ENCODE measurements at places on chromosomes 3 and 15.

DNA sequence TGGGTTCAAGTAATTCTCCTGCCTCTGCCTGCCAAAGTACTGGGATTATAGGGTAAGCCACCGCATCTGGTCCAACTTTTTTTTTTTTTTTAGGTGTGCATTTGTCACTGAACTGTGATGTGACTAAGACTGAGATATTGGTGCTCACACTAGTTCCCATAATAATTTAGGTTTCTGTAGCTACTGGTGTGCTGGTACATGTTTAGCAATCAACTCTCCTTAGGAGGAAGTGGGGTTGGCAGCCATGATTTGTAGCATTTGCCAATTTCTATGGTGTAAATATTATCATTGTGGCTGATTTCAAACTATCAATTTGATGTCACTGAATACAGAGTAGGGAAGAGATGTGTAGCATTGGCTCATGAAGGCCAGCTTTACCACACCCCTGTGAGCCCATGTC is 372.7 kb downstream of the EDEM1 start:
- no peak for DNase-seq

GRCh38 chr3:14312375-14312774 is 90.0 kb upstream of the SLC6A6 start:
- no peak for DNase-seq

GRCh38 chr15:69953051-69953450 is 144.7 kb downstream of the TLE3 start:
- no peak for DNase-seq

GRCh38 chr3:46280105-46280797 is 38.0 kb downstream of the CCR3 start:
- no peak for DNase-seq

DNA sequence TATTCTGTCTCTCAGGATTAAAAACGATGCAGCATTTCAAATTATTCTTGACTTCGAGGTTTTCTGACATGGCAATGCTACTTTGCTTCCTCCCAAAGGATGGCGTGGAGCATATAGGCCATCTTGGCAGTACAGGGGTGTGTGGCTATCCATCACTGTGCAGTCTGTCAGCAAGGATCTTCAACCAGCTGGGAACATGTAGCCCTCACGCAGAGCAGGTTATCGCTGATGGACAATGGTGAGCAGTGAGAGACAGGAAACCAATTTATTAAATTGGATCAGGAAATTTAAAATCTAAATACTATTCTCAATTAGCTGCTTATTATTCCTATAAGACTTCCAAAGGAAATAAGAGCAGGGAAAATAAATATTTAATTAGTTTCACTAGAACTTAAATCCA is 615.3 kb downstream of the OTOL1 start:
- DNase-seq = no peak

GRCh38 chr15:36831125-36831903 is 251.9 kb downstream of the CDIN1 start:
- DNase-seq = no peak

GRCh38 chr15:63244976-63245645 is 32.3 kb upstream of the APH1B start:
- DNase-seq = no peak

- DNase-seq = no peak
Measured at GRCh38 chr3:152737021-152737908, 97.7 kb upstream of the P2RY1 start.

DNA sequence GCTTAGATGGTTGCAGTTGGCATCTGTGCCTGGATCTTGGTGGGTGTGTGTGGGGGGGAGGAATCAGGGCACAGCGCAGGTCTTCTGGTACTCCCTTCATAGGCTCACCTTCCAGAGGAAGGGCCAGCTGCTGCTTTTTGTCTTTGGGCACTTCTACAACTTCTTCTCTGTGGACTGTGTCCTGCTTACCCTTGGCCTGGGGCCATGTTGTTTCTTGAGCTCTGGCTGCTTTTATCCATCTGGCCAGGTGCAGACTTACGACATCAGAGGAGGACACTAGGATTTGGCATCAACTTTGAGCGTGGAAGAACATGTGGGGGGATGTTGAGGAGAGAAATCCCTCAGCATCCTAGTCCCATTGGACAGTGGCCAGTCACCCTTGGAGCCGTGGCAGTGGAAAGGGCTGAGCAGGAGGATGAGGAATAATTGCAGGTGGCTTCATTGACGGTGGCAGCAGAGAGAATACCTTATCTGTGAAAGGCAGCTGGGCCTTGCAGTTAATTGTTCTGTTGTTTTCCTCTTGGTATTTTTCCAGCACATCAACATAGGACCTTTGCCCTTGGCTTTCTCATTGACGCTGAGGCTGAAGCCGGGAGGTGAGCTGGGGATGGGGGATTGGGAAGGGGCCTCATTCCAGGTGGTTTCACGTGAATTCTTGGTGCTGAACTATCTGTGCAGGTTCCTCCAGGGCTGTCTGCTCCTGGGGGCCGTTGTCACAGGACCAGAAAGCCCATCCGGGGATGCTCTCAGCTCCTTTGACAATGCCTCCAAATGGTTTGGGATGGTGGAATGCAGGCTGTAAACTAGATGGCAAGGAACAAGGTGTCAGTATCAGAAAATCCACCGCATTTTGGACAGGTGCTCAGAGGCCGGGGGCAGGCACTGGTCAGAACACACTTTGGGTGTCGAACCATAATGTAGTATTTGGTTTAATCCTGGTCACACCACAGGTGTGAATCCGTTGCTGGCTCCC is 9.7 kb downstream of the EPHB1 start:
- no peak for DNase-seq

DNA sequence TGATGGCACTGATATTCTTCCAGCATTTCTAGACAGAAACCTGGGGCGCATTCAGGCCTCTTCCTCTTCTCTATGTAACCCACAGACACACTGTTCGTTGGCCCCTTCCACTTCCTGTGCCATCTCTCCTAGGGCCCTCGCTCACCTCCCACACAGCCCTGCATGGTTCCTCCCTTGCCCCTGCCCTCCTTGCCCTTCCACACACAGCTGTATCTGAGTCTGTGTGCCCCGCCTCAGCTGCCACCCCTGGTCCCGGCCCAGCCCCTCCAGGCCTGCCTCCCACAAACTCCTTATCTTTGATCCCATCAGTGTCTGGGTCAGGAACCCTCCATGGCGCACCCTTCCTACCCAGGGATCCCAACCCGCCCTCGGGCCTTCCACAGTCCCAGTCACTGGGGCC is 37.9 kb downstream of the RAB6B start:
- DNase-seq = no peak

DNA sequence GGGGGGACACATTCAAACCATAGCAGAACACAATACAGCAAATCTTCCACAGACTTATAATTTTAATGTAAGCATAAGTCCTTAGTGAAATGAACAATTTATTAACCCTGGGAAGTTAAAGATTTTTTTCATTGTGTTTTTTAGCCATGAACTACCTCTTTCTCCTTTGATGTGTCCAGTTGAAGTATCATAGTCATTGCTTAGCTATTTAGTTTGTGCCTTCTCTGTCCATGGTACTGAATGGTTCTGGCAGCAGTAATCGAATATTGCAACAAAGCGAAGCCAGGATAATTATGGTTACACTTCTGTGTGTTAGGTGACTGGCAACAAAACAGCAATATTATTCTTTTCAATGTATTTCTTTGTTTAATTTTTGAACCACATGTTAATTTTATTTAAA is 403.0 kb upstream of the ONECUT1 start:
- no peak for DNase-seq

DNA sequence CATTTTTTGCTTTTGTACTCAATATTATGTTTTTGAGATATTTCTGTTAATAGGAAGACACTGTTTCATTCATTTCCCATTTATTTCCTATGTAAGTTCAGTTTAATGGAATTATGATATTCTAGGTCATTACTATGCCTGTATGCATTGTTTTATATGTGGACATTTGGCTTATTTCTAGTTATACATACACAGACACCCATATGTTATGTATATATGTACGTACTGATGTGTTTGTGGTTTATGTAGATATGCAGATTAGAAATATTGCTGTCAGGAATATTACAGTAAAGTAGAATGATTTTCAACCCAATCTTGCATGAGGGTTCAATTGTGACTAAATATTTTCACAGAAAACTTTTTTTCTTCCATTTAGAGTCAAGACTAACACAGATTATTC is 190.5 kb downstream of the KCNH8 start:
- DNase-seq = no peak

GRCh38 chr15:81304226-81304625 is 19.7 kb downstream of the STARD5 start:
- DNase-seq = peak; percentile 13

DNA sequence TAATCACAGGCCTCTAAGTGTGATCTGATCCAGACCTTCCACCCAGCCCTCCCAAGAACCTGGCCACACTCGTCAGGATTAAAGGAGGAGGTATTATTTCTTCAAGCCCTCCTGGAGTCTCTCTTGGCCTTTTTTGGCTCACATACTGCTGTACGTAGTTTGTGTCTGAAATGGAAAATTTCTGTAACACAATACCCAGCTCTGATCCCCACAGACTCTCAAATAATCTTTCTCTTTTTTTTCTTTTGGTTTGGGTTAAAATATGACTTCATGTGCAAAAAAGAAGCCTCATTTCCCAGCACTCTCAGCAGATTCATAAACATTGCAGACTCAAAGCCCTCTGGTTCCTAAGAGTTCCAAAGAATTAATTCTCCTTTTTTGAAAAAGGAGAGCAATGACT is 96.5 kb upstream of the PHLDB2 start:
- no peak for DNase-seq

DNA sequence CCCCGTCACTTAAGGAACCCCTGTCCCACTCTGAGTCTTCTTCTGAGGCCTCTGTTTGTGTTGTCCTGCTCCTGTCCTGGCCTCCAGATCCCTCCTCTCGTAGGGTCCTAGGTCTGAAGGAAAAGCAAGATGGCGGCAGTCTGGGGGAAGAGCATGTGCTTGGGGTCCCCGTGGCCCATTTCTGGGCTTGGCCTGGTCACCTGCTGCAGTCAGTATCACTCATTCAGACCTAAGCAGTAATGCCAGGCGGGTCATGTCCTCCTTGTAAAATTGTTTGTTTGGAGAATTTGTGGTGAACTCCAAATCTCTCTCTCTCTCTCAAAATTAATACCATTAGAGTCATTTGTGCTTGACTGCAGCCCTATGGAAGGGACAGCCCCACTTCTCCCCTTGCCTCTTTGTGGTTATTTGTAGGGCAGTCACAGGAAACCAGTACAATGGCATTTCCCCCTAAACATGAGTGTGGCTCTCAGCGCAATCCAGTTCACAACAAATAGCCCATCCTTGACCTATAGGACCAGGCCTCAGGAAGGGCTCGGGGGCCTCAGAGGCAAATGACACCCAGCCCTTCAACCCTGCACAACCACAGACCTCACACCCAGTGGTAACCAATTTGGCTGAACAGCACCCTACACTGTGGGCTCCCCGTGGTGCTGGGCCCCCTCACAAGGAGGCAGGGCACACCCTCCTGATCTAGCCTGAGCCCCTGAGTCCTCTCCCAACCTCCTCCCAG is 173.5 kb downstream of the OR4M2 start:
- DNase-seq = no peak

DNA sequence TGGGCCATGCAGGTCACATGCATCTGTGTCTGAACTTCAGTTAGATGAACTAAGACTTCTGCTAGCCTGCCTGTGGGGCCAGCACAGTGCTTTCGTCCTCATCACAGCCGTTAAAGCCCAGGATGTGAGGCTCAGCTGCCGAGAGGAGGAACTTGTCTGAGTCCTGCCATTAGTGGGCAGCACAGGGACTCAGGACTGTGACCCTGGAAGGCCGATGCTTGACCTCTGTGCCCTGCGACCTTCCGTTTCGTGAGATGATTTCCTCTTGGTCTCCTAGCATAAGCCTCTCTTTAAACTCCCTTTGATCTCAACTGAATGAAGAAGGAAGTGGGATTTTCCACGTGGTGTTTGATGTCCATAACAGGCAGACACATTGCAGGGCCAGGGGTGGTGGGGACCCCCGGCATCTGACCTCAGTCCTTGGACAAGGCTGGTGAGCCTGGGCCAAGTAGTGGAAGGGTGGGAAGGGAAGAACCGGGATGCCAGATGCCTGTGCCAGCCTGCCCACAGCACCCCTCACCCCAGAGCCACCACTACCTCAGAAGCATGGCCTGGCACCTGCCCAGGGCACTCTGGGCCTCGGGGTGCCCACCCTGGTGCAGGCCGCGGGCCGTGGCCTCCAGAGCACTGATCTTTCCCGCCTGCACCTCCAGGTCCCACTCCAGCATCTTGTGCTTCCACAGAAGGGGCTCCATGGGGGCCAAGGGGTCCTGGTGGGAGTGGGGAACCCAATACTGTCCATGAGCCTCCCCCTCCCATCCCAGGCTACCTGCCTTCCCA is 21.6 kb downstream of the PLA2G4B start:
- DNase-seq = no peak

- no peak for DNase-seq
Measured at GRCh38 chr3:17070161-17070959, 185.6 kb downstream of the PLCL2 start.

- DNase-seq = peak; percentile 87
Measured at GRCh38 chr3:146817704-146818103, 212.6 kb upstream of the PLSCR5 start.

- no peak for DNase-seq
Measured at GRCh38 chr3:172580680-172581401, 57.6 kb upstream of the TNFSF10 start.

- no peak for DNase-seq
Measured at GRCh38 chr3:73586190-73586589, 38.6 kb downstream of the PDZRN3 start.
